Epithelial cell of proximal tubule (primary cell): ENCODE measurements at places on chromosomes 16 and 17. TPM values are rescaled to one million over a fixed set of nuclear protein-coding genes. Genes with fewer than 3 reads are reported as not detected.

Gene TAT
- not detected in 2 replicates for total RNA-seq

Gene MYH8
- total RNA-seq = not detected in 2 replicates

Gene ZNF207
- total RNA-seq = 108 and 179 TPM in 2 replicates

Gene WSCD1
- 37.4 and 55.6 TPM in 2 replicates for total RNA-seq

Gene TPSAB1
- not detected in 2 replicates for total RNA-seq

Gene ARL2BP
- total RNA-seq = 44.6 and 55.7 TPM in 2 replicates

Gene MT1G
- total RNA-seq = 40.2 and 1,970 TPM in 2 replicates

Gene SPATA32
- not detected in 2 replicates for total RNA-seq

Gene FNDC8
- total RNA-seq = not detected in 2 replicates

Gene ZNF287
- total RNA-seq = 3.3 and 5.2 TPM in 2 replicates

Gene KCNJ2
- total RNA-seq = 0.22 and 0.29 TPM in 2 replicates

Gene TBC1D3I
- not detected in 2 replicates for total RNA-seq

Gene COX6A2
- total RNA-seq = not detected in 2 replicates

Gene TCAP
- total RNA-seq = 0.07 TPM in 1 of 2 replicates, not detected in the other

Gene GCGR
- not detected in 2 replicates for total RNA-seq

Gene SSTR5
- total RNA-seq = not detected in 2 replicates
